Kidney epithelial cell (primary cell): ENCODE measurements at places on chromosomes 1 and 21.

GRCh38 chr1:22284906-22285548, 142.1 kb upstream of the WNT4 start:
- DNase-seq: no peak

DNA sequence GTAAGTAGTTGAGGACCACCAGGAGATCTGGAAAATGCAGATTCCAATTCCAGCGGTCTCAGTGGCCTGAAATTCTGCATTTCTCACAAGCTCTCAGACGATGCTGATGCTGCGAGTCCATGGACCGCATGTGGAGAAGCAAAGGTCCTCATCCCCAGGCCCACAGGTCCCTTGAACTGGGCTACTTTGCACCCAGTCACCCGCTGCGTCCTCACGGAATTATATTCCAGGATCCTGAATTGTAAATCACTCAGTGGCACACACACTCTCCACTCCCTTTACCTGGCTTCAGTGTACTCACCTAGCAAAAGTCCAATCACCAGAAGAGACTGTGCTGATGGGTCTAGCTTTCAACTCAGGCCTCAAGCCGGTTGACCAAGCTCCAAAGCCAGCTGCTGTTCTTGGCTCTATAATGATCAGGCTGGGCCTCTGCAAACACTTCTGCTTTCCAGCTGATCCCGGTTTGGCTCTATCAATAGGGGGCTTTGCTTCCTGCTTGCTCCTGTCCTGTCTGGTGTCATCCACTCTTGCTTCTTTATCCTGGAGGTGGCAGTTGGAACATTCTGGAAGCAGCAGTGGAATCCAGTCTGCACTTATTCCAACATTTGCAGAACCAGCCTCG, 904 bp upstream of the RPL22 start:
- no peak for DNase-seq

GRCh38 chr1:82161700-82162141, 361.0 kb downstream of the ADGRL2 start:
- DNase-seq: no peak

DNA sequence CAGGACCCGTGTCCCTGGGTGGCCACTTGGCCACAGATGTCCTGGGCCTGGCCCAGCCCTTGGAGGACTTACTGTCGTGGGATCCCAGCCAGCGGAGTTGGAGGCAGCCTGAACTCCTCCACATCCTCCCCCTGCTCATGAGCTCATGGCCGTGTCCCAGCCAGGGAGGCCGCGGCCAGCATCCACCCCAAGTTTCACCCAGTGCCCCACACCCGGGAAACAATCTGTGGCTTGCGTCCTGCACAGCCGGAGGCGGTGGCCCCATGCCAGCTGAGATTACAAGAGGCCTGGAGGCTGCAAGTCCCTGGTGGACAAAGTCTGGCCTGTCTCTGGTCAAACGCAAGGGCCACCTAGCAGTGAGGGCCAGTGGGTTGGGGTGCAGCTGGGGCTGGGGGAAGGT, 27.5 kb upstream of the TMEM52 start:
- DNase-seq: no peak

- no peak for DNase-seq
Measured at GRCh38 chr1:163770265-163770664, 448.5 kb downstream of the NUF2 start.

GRCh38 chr1:5253036-5253435, 598.6 kb downstream of the AJAP1 start:
- DNase-seq: no peak

- no peak for DNase-seq
Measured at GRCh38 chr1:155326020-155326526, 5.4 kb downstream of the RUSC1 start.

GRCh38 chr1:55717111-55717510, 501.9 kb upstream of the USP24 start:
- DNase-seq: no peak

DNA sequence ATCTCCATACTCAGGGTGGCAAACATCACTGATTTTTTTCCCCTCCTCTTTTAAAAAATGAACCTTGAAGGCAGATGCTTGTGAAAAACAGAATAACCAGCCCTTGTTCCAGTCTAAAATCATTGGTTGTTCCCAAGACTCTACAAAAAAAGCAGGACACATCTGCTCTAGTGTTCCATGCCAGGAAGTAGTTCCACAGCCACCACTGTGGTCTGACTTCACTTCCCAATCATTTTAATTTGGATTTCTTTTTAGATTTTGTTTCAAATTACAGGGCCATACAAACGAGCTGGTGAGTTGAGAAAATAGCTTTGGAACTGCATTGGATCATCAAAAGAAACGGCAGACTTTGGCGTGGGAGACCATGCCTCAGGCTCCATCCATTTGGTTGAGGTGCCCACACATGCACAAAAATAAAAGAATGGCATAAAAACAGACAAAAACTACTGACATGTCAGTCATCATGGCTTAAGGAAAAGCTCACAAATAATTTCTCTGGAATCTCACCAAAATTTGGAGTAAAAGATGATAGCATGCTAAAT, 210.0 kb downstream of the GABPA start:
- DNase-seq: no peak

GRCh38 chr1:6911974-6912373, 126.7 kb downstream of the CAMTA1 start:
- no peak for DNase-seq

GRCh38 chr1:235279694-235280093, 48.3 kb downstream of the ARID4B start:
- DNase-seq: no peak

- DNase-seq: no peak
Measured at GRCh38 chr1:226553924-226554282, 5.3 kb downstream of the STUM start.

DNA sequence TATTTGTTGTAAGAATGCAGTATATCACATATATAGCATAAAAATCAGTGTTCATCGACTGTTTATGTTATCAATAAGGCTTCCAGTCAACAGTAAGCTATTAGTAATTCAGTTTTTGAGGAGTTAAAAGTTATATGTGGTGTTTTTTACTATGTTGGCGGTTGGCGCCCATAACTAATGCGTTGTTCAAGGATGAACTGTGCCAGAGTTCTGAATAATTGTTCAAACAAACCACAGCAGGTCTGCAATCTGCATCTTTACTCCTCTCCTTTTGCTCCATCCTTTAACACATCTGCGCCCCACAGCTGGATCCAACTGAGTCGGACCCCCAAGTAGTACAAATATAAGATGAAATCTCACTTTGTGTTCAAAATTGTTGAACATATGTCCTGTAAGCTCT, 836.1 kb downstream of the LTN1 start:
- no peak for DNase-seq

- DNase-seq: no peak
Measured at GRCh38 chr21:44833663-44834062, 15.8 kb upstream of the SUMO3 start.

DNA sequence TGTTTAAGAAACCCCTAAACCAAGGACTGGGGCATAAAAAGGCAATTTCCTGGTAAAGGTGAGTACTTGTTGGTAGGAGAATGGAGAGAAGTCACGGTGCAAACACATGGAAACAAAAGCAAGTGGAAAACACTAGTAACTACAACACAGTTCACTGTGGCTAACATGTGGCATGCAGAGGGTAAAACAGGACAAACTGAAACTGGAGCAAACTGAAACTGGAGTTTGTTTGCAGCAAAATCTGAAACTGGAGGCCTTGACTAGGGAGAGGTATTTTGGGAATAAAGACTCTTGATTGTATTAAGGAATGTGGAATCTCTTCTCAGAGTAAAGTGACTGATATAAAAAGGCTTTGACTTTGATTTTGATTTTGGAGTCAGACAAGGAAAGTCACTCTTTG, 376.3 kb upstream of the PRMT6 start:
- no peak for DNase-seq

DNA sequence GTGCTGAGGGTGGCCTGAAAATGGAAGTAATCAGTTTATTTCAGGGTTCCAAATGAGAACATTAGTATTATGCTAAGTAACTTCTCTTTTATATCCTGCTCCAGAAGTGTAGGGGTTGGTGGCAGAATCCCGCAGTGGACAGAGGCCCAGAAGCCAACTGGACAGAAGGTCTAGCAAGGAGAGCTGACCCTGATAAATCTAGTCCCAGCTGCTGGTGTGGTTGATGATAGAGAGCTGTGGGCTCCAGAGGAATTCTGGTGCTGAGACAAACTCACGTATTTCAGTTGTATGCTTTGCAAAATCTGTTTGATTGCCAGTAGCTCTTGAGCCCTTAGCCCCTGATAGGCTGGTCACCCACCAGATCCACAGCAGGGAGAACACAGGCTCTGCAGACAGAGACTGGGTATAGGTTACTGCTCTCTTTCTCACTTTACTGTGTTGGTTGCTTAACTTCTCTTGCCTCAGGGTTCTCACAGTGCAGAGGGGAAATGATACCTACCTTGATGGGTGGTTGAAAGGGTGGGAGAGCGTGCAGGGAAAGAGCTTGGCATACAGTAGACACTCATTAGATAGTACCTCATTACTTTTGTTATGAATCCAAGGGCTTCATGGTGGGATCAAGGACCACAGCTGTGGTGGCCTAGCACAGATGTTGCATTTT, 29.6 kb upstream of the CACNA1E start:
- DNase-seq: no peak

DNA sequence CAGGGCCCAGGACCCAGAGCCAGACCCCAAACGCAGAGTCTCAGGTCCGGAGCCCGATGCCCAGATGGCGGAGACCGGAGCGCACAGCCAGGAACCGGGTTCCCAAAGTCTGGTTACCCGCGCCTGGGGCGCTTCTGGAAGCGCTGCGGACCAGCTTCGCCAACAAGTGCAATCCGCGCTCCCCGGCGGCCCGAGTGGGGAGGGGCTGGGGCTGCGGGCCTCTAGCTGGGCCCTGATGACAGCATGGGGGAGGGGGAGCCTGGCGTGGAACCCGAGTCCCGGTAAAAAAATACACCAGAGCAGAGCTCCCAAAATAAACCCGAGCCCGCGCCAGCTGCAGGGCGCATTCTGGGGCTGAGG, 494 bp downstream of the NT5C1A start:
- no peak for DNase-seq

DNA sequence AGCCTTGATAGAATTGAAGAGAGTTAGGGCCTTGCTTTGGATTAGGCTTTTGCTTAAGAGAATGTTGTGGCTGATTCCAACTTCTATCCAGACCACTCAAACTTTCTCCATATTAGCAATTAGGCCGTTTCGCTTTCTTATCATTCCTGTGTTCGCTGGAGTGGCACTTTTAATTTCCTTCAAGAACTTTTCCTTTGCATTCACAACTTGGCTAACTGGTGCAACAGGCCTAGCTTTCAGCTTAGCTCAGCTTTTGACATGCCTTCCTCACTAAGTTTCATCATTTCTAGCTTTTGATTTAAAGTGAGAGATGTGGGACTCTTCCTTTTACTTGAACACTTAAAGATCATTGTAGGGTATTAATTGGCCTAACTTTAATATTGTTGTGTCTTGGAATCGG, 183.6 kb upstream of the L1TD1 start:
- DNase-seq: no peak
